ENCODE measurements at places on chromosomes 2 and 18.
A peak's percentile ranks its signal among the peaks of the same experiment; 100 is the strongest.

DNA sequence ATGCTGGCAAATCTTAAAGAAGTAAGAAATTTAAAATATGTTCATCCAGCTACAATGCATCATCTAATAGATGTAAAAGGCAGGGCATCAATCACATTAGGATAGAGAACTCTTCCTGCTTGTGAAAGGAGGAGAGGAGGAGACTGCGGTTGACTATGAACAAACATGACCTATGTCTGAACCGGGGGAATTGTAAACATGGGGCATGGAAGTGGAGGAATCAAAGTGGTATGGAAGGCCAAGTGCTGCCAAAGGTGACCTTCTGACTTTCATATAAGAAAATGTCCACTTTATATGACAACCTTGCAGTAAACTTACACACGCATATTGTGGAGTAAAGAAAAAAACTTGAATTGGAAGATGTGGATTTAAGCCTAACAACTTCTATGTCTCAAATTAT, 20.0 kb upstream of the SLC8A1 start:
- no peak for DNase-seq

DNA sequence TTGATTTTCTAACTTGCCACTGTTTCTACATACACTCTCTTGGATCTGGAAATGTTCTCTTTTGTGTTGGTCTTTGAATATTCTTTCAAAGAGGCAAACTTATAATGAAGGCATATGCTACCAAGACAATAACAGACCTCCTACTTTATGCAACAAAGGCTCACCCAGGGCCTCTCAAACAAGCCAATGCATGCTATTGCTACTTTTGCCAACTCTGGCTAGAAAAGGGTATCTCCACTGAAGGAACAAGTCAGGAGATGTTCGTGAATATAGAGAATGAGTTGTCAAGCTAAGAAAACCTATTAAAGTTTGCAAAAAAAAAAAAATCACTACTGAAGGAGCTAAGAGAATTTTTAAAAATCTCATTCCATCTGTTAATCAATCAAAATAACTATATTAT, 15.9 kb upstream of the DSG2 start:
- no peak for DNase-seq

DNA sequence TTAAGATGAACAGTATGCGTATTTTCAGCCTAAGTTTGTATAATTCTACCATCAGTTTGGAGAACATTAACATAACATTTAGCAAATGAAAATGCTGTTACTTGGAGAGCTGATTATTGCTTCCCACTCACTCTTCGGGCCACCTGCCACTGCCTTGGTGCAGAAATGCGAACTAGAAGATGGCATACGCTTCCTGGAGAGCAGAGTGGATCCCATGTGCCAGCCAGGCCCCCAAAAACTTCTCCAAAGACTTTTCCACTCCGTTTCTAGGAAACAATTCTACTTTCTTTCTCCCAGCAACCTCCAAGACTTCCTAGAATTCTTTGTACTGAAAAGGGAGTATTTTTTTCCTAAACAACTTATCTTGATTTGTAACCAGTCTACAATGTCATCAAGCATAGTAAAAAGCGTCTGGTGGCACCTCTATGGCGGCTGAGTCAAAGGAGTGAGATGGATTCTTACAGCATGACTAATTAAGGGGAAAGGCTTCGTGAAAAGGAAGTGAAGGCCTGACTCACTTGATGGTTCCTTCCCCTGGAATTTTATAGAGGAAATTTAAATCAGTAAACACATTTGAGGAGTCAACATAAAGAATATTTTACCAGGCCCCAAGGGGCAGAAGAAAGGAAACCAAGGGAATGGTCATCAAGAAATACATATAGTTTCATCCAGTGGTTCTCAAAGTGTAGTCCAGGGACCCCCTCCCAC, 36.6 kb downstream of the FEZ2 start:
- peak; percentile 89 for DNase-seq

GRCh38 chr18:34901299-34901698, 139.9 kb upstream of the MAPRE2 start:
- peak; percentile 6 for DNase-seq

DNA sequence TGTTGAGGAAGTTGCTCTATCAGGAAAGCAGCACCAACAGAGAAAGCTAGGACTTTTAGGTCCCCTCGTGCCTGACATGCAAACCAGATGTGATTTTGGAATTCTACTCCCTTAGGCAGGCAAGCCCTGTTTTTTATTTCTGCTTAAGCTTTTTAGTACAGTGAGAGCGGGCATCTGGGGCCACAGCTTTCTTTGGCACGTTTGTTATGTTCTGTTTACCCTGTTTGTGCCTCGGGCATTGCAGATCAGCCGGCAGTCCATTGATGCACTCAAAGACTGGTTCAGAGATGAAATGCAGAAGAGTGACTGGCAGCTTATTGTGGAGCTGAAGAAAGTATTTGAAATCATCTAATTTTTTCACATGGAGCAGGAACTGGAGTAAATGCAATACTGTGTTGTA, 61.9 kb downstream of the EIF5B start:
- DNase-seq: no peak

- DNase-seq: peak; percentile 59
Measured at GRCh38 chr2:169928463-169928864, 101.2 kb downstream of the UBR3 start.

DNA sequence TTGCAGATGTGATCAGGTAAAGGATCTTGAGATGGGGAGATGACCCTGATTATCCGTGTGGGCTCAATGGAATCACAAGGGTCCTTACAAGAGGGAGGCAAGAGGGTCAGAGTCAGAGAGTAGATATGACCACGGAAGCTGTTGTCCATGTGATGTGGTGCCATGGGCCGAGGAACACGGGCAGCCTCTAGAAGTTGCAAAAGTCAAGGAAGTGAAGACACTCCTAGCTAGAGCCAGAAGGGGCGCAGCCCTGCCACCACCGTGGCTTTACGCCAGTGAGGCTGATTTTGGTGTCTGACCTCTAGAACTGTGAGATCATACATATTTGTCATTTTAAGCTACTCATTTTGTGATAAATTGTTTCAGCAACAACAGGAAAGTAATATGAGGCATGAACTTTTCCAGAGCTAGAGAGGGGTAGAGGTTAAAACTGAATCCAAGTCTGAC, 114.4 kb downstream of the CAPN13 start:
- peak; percentile 37 for DNase-seq

DNA sequence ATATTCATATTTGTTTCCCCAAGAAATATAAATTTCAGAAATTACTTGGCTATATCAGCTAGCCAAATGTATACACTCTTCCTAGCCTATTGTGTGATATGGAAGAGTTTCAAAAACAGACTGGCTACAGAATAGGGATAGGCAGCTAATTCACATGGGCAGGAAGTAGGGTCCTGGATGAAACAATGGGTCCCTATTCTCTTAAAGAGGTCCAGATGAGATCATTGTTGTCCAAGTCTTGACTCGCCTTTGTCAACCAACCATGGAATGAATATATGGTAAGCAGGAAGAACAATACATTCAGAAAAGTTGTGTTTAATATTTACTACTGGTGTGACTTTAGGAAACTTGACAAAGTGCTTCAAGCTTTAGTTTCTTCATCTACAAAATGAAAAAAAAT, 319.9 kb downstream of the NBAS start:
- DNase-seq: no peak

DNA sequence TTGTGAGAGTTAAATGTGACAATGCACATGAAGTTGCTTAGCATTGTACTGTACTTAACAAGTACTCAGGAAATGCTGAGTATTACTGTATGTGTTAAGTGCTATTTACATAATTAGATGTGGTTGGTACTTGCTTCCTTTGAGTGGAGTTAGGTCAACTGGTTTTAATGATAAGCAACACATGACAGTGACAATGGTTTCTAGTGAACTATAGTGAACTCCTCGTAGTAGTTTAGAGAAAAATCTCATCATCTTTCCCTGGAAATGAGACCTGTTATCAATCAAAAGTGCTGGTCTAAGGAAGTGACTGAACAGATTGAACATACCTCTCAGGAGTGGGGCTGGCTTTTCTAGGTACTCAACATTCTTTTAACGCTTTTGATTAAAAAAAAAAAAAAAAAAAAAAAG, 29.2 kb upstream of the ZDBF2 start:
- no peak for DNase-seq

DNA sequence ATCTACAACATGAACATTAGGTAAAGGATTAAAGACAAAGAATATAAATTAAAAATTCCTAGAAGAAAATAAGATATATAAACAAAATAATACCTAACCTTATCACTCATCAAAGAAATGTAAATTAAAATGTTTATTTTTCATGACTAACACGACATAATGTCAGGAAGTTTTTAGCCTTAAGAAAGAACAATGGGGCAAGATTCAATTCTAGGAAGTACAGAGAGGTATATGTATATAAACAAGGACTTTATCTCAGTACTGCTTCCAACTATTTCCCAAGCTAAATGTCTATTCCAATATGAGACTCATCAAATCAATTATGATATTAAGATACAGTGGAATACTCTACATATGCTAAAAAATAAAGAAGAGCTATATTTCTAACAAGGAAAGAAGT, 44.1 kb downstream of the TTC21B start:
- DNase-seq: no peak

DNA sequence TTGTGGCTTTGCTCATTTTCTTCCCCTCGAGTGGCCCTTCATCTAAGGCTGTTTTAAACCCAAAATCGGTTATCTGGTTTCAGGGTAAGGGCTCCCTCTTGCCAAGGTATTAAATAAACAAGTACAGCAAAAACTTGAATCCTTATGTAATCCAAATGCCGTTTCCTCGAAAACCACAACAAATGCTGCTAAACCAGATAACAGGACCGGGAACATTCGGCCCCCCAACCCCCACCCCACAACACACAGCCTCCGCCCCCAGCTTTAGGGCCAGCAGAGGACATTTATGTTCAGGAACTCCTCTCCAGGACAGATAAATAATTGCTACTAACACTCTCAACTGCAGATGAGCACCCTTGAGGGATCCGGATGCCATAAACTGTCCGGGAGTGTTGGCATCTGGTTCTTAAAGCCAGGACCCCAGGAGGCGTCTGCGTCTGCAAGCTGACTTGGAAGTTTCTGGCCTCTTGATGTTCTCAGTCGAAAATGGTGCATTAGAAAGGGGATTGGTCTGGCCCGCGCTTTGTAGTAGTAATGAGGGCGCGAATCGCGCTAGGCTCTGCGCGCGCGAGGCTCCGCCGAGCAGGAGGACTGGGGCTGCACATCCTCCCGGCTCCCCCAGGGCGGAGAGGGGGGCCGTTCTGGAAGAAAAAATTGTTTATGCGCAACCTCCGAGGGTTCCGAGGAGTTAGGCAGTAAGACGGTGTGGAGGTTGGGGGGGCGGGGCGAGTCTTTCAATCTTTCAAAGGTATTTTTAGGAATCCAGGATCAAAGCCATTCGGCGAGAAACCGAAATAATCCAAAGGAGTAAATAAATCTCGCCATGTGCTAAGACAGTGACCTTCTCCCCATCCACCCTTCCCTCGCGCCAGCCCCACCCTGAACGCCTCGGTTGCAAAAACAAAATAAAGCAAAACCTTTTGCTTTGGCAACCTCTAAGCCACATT, 3.9 kb upstream of the ID2 start:
- DNase-seq: peak; percentile 56

DNA sequence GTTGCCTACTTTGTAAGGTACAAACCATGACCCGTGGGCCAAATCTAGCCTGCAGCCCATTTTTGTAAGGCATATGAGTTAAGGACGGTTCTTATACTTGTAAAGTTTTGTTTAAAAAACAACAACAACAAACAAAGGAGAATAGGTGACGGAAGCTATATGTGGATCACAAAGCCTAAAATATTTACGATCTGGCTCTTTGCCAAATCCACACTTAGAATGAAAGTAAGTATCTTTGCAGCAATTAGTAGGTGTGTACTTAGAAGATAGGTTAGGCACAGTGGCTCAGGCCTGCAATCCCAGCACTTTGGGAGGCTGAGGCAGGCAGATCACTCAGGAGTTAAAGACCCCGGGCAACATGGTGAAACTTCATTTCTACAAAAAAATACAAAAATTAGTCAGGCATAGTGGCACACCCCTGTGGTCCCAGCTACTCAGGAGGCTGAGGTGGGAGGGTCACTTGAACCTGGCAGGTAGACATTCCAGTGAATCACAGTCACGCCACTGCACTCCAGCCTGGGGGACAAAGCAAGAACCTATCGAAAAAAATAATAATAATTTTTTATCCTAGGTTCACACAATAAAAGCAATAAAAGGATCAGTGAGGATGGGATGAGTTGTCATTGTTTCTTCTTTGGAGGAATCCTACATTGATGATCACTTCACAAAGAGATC, 57.8 kb upstream of the CTAGE1 start:
- no peak for DNase-seq

DNA sequence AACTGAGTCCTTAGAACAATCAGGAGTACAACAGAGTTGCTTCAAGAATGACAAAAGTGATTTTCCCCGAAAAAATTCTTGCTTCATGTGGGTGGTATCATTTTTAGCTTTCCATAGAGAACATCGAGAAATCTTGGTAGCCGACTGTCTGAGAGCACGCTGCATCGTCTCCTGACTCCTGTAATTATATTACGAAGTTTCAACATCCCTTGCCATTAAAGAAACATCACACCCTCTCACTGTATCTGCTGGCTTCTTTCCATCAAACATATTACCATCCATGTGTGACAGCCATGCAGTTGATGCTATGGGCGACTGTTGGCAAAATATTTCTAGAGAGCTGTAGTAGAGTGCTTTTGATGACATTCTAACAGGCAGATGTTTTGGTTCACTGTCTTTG, 311.2 kb downstream of the CMPK2 start:
- no peak for DNase-seq

DNA sequence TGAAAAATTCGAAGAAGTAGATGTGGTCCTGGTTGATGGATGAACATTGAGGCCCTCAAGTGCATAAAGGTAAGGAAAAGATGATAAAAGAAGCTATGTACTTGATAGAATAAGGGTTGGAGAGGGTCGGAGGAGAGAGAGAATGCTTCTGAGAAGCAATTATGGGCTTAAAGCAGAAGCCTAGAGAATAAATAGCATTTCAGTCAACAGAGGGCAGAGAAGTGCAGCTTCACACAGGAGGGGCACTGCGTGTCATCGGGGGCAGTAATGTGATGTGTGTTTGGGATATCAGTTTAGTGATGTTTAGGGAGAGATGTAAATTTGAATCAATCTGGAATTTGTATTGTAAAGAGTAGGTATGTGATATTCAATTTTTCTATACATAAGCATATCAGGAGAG, 334.5 kb downstream of the PIK3C3 start:
- no peak for DNase-seq

DNA sequence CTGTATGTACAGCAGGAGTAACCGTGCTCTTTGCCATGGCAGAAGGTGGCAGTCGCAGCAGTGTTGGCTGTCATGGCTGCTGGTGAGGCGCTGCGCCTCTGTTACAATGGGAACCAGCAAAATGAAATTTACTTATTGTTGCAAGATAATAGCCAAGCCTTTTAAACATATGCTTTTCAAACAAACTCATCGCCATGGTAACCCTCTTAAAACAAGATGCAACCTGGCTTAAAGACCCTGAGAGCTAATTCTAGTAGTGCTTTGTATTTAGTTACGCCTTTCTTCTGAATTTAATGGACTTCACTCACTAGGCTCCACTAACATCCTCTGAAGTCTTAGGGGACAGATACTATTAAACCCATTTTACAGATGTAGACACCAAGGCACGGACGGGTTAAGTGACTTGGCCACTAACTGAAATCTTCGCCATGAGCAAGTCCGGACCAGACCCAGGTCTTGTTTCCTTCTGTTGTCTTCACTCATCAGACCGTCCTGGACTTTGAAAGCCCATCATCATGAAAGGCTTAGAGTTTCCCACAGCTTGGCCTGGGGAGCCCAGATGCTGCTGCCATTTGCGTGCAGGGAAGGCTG, 111.6 kb upstream of the ODC1 start:
- no peak for DNase-seq
